ENCODE measurements at places on chromosomes 11 and 22.

- no peak for DNase-seq
These were observed 199.2 kb downstream of the IGLL1 start for GRCh38 chr22:23380911-23381310.

DNA sequence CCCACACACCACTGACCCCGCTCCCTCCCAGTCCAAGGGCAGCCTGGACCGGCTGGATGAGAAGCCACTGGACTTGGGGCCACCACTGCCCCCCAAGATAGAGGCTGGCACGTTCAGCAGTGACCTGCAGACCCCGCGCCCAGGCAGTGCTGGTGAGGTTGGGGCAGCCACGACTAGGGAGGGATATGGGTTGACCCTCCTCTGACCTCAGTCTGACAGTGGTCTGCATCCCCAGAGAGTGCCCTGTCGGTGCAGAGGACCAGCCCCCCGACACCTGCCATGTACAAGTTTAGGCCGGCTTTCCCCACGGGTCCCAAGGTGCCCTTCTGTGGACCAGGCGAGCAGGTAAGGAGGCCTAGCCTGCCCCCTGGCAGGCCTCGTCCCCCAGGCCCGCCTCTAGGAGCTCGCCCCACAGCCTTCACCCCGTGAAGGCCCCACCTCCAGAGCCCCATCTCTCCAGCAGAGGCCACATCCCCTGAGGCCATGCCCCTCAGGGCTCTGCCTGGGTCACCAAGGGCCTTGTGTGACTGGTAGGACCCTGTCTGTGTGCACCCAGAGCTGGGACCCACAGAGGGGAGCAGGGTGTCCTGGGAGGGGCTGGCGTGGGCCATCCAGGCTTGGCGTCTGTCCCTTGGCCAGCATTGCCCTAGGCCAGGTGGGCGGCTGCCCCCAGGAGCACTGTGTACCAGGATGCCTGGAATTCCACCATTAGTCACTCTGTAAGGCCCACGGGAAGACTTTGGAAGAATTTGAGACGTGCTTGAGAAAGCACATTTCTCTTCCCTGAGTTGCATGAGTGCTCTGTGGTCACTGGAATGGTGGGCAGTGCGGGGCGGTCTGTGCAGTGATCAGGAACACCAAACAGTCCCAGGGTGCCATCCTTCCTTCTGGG, 9.4 kb downstream of the CCDC188 start:
- DNase-seq: peak; percentile 68

DNA sequence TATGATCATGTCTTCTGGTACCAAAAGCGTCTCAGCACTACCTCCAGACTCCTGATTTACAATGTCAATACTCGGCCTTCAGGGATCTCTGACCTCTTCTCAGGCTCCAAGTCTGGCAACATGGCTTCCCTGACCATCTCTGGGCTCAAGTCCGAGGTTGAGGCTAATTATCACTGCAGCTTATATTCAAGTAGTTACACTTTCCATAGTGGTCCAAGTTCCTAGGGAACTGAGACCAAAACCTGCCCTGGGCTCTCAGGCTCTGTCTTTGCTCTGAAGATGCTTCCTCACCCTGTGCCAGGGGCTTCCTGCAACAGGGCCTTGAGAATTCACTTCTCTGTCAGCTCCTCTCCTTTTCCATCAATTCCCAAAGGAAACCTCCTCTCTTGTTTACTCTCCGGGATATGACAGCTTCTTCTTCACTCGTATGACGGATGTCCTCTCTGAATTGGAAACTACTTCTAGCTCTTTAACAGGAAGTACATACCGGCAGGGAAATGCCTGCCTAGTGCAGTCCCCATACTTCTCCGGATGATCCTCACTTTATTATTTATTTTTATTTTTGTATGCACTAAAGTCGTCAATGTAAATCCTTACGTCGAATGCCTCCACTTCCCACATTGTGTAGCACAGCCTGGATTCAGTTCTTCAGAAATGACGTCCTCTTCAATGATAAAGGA, 29.6 kb upstream of the PRAME start:
- no peak for DNase-seq

DNA sequence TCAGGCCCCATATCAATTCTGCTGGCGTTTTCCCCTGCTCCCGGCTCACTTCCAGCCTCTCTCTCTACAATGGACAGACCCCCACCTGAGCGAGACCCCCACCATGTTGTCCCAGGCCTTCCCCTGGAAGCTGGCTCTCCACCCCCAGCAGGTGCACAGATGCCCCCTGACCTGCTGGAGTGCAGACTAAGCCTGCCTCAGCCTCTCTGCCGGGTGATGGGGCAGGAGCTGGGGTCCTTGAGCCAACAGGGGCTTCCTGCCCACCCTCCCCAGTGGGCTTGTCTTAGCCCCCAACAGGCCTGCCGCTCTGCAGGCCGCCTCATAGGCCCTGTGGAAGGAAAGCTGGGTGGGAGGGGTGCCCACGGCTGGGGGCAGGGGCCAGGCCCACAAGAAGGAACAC, 10.0 kb downstream of the ELFN2 start:
- DNase-seq: no peak

DNA sequence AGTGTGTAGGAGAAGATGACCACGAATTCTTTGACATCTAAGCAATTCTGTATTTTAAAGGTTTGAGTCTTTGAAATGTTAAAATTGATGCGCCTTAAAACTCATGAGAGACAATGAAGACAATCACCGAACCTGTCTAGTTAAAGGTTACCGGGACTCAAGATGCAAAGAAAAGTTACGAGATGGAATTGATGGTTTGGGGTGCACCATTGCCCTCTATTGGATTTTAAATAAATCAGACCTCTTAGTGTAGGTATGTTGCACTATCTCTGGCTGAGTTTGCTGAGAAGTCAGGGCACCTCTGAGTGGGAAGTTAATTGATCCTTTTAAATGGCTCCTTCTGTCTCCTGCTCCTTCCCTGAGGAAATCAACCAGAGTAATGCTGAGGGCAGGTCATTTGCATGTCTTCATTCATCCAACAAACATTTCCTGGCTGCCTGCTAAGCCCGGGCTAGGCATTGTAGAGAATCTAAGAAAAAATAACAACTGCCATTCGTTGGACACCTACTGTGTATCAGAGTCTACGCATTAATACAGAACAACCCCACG, 19.4 kb upstream of the TMA7B start:
- no peak for DNase-seq

Measured in fibroblast of upper back skin (primary cell).